Kasumi-1 (cell line): ENCODE measurements at places on chromosomes 5 and 9.

DNA sequence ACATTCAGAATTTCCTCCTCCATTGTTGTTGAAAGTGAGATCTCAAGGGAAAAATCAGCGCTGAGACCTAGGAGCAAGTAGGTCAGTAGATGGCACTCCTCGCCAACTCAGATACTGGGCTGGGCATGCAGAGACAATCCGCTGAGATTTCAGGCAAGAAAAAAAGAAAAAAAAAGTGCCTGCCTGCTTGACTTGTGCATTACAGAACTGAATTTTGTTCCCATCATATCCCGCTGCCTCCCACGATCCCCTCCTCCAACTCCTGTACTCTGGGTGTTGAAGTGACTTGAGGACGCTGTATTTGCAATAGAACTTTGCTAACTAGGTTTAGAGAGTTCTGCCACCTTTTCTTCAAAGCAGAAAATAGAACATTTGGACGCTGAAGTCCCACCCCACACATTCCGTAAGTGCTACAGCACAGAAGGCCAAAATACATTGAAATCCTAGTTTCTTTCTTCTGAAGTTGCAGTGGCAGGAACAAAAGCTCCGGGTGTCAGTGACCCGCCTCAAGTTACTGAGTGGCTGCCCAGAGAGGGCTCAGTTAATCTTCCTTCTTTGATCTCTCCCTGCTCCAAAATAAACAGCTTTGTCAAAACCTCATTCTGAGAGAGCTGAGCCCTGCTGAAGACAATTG is 265.8 kb downstream of the MLLT3 start:
- peak; percentile 17 for DNase-seq

- no peak for DNase-seq
These were observed 143.8 kb upstream of the CCDC152 start for GRCh38 chr5:42612750-42613366.

GRCh38 chr9:113474360-113475028 is 11.0 kb downstream of the RGS3 start:
- no peak for DNase-seq

DNA sequence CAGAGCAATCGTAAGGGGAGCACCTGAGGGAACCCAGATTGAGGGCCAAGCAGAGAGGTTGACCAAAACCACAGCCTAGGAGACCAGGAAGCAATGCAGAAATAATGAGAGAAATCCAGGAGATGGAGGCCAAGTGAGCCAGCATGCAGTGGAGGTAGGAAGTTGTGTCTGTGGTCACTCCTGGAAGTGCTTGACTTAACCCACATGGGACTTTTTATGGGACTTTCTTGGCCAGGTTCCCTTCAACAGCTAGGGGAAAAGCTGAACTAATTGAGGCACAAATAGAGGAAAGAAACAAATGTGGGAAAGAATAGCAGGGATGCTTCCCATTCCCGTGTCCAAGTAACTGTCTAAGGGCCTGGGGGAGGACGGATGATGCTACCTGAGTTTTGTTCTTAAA is 293.2 kb upstream of the CLINT1 start:
- no peak for DNase-seq

GRCh38 chr5:123819386-123819785 is 307.4 kb downstream of the CSNK1G3 start:
- no peak for DNase-seq

- no peak for DNase-seq
These were observed 139.1 kb upstream of the CLINT1 start for GRCh38 chr5:157997991-157998504.

DNA sequence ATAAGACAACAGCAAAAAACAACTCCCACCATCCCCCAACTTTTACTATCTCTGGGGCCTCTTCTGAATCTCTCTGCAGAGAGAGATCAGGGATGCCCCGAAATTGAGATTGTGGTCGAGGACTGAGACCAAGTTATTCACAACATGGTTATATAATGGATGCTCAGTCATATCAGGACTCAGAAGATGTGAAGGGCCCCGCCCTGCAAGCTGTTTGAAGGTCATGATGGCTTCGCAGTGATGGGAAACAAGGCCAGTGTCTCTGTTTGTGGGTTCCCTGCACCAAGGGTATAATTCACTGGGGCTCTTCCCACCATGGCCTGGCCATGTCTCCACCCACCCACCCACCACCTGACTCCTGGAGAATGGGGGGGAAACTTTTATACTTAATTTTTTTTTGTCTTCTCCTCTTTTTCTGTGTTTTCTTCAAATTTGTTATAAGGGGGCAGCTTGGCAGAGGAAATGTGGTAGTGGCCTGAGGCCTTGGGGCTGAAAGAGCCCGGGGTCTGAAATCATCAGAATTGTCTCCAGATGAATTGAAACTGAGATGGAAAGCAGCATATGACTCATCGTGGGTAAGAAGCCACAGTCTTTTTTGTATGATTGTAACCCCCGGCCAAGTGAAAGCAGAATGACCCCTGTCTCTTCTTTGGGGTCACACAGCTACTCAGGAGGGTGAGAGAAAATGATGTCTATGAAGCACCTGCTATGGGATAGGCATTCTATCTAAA is 15.0 kb upstream of the TEX48 start:
- no peak for DNase-seq

GRCh38 chr5:180592176-180592575 is 877 bp upstream of the SCGB3A1 start:
- DNase-seq, result no peak

DNA sequence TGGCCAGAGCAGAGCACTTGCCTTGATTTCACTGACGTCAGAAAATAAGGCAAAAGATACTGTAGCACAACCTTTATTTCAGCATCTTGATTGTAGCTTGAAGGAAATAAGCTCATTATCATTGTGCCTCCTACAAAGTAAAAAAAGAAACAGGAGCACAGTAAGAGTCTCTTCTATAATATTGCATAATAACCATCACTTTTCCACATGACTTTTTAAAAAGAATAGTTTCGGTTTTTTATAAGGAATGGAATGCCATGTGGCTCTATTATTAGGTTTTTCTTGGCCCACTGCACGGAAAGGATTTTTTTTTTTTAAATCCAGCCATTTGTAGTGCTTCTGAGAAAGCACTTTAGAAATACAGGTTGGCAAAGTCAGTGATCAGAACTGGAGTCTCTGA is 655.3 kb downstream of the LRRC70 start:
- no peak for DNase-seq

- no peak for DNase-seq
These were observed 250.8 kb downstream of the SLIT3 start for GRCh38 chr5:169050146-169050571.

DNA sequence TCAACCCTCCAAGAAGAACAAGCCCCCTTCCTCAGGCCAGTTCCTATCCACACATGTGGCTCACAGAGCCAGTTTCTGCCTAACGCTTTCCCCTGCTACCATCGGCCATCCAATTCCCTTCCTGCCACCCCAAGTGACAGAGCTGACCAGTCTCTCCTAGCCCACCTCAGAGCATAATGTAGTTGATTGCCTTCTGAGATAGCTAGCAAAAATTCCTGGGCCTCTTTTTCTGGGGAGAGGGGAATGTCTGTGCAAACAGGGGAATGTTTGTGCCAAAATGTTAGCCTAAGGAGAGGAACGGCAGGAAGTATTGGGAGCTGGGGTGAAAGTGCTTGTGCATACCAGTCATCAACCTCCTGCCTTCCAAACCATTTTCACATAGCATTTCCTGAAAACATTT is 157.0 kb downstream of the PJA2 start:
- no peak for DNase-seq

- no peak for DNase-seq
These were observed 20.6 kb upstream of the CYLC2 start for GRCh38 chr9:102974530-102974929.

GRCh38 chr9:38226491-38226951 is 157.5 kb upstream of the SHB start:
- peak; percentile 60 for DNase-seq

DNA sequence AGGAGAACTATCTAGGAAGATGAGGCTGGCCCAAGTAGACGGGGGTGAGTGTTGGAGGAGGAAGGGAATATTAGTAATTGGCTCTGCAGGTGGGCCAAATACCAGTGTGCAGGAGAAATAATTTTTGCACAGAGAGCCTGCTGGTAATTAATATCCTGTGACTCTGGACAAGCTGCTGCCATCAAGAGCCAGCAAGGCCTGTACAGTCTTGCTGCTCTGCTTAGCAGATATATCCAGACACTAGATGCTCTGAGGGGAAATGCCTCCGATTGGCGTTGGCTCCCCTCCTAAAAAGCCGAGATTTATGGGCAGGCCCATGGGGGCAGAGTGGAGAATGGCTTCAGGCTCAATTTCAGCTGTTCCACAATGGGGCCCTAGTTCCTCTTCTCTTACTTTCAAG is 29.6 kb upstream of the ASTN2 start:
- DNase-seq, result no peak

- DNase-seq, result no peak
These were observed 69.9 kb downstream of the FGF1 start for GRCh38 chr5:142615948-142616347.

DNA sequence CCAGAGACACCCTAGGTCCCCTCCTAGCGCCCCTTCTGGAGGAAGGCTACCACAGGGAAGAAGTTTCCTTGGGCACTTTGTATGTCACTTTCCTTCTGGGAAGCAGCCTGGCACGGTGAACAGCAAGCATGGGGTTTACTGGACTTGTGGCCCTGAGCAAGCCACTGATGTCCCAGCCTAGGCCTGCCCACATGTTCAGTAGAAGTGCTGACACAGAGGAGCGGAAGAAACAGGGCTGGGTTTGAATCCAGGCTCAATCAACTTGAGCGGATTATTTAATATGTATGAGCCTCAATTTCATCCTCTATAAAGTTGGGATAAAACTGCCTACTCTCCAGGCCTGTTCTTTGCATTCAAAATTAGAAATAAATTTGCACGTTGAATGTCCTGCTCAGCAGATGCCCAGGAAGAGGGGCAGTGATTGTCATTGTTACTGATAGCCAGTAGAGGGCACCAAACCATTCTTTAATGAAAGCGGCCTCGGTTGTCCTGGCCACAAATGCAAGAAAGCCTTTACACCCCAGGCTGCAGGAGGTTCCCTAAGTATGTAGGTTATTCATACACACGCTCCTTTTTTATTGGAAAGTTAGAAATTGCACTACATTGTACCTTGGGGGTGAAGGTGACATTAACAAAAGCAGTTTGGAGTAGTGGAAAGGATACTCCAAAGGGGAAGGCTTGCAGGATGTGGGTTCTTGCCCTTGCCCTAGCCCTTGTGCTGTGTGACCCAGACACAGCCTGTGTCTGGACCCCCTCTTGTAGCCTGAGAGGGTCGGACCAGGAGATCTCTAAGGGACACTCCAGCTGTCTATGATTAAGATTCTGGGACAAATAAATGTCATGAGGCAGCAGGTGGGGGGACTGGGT is 13.4 kb upstream of the XPA start:
- peak; percentile 81 for DNase-seq

DNA sequence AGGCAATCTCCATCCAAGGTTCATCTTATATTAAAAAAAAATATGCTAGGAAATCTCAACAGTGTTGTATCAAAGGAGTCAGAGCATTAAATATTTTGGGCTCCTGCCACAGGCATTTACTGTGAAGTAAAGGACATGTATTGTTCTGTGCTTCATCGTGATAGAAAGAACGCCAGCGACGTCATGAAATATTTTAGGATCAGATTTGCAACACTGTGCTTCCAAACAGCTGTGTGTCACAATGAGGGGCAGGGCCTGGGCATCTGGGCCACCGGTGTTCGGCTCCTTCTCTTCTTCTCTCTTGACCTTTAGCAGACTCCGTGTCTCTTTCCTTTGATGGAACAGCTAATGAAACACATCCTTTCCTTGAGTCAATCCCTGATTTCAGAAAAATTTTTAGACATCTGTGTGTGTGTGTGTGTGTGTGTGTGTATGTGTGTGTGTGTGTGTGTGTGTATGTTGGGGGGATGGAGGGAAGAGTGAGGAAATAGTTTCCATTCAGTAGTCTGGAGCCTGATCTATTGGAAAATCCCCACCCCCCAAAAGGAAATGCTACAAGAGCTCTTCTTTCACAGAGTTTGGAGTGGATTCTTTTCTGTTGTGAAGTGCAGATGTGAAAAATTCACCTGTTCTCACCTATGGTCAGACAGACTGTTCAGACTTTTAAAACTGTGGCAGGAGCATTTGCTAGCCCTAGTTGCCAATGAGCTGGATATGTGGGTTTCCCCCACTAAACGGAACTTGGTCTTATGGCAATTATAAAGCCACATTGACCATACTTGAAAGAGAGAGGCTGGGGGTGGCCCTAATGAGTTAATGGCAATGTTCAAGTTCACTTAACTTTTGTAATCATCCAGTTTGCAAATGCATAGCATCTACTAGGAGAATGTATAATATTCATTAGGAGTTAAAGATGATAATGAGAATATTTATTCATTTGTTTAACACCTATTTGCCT is 18.1 kb upstream of the TNC start:
- DNase-seq, result no peak
